Stomach (tissue), 19 donors: ENCODE measurements at places on chromosomes 7 and 10.

DNA sequence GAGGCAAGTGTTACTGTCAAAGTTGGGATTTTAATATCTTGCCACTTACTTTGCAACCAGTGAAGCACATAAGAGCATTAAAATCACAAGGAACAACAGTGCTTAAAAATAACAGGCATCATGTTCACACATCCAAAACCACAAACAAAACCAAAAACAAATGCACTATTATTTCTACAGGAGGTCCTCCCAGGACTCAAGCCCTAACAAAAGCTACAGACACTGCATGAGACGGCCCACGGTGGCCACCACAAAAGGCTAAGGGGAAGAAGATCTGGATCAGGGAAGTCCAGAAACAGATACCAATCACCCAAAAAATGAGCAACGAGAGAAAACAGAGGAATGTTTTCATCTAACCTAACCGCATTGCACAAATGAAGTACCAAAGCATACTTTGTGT is 158.4 kb downstream of the ZMYND11 start:
- H3K4me3 ChIP-seq: no peak overlapping the region
- no peak overlapping the region for H3K27ac ChIP-seq
- peaks cover 9% of the 10 kb centered on the region for H3K4me1 ChIP-seq
- H3K36me3 ChIP-seq: peaks cover 37% of the 10 kb centered on the region

- no peaks in the 10 kb centered on the region for H3K36me3 ChIP-seq
- no peak overlapping the region for H3K27ac ChIP-seq
These were observed 749.4 kb downstream of the AUTS2 start for GRCh38 chr7:70347463-70348254.

- DNase-seq: no peak
- no peaks in the 10 kb centered on the region for H3K36me3 ChIP-seq
- H3K27ac ChIP-seq: no peak overlapping the region
- H3K4me3 ChIP-seq: no peak overlapping the region
- H3K4me1 ChIP-seq: no peaks in the 10 kb centered on the region
These were observed 266.9 kb downstream of the NEBL start for GRCh38 chr10:20630092-20630643.

GRCh38 chr7:537911-538634 is 18.4 kb upstream of the PDGFA start:
- no peak overlapping the region for H3K4me3 ChIP-seq
- no peaks in the 10 kb centered on the region for H3K36me3 ChIP-seq
- H3K4me1 ChIP-seq: peaks cover 36% of the 10 kb centered on the region
- DNase-seq: peak; percentile 73
- no peak overlapping the region for H3K27ac ChIP-seq
- peaks cover 22% of the 10 kb centered on the region for H3K27me3 ChIP-seq

DNA sequence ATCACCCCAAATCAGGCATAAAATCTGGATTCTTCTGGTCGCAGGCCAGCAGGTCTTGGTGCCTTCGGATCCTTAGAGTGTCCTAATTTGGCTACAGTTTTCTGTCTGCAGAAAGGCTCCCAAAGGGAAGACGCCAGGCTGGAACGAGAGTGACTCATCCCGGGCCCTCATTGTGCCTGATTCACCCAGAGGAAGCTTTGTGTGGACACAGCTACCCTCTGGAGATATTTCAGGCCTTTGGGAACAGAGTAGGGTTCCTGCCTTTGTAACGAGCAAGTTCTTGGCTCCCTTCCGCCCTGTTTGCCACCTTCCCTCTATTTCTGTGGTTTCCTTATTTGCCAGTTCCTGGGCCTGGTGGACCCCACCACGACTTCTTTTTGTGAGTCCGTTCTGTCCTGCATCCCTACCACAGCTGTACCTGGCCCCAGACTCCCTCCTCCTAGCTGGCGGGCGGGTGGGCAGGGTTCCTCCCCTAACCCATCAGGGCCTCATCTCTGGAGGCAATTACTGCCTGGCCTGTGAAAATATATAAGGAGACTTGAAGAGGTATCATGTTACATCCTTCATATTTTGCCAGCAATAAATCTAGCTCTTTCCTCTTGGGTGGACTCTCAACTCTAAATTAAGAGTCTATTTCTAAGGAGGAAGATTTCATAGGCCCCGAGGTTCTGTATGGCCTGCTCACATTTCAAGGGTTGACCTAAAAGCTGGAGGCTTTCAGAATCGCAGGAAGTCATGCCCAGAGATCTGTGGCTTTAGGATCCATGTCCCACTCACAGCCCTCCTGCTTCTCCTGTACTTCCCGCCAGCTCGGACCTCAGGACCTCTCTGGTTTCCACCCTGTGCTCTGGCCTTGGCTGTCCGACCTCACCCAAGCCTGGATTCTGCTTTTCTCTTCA is 219.2 kb upstream of the ZNF32 start:
- H3K36me3 ChIP-seq: no peaks in the 10 kb centered on the region
- H3K4me3 ChIP-seq: no peak overlapping the region
- H3K27ac ChIP-seq: no peak overlapping the region
- no peaks in the 10 kb centered on the region for H3K27me3 ChIP-seq
- peaks cover 28% of the 10 kb centered on the region for H3K4me1 ChIP-seq

- H3K4me3 ChIP-seq: no peak overlapping the region
- H3K4me1 ChIP-seq: peaks cover under 1% of the 10 kb centered on the region
- DNase-seq: no peak
- no peaks in the 10 kb centered on the region for H3K27me3 ChIP-seq
- H3K36me3 ChIP-seq: no peaks in the 10 kb centered on the region
These were observed 59.6 kb upstream of the BICC1 start for GRCh38 chr10:58453105-58453504.

- H3K27me3 ChIP-seq: no peaks in the 10 kb centered on the region
- no peak overlapping the region for H3K27ac ChIP-seq
- DNase-seq: no peak
These were observed 19.7 kb downstream of the TSPAN12 start for GRCh38 chr7:120838281-120838682.

- no peaks in the 10 kb centered on the region for H3K36me3 ChIP-seq
- DNase-seq: no peak
- H3K4me1 ChIP-seq: no peaks in the 10 kb centered on the region
- H3K27ac ChIP-seq: no peak overlapping the region
These were observed 244.9 kb downstream of the SKAP2 start for GRCh38 chr7:26619348-26619984.

GRCh38 chr7:26182283-26182682 is 18.3 kb downstream of the HNRNPA2B1 start:
- peak overlapping the region; percentile 30 for H3K27ac ChIP-seq
- peaks cover 1% of the 10 kb centered on the region for H3K36me3 ChIP-seq
- no peak overlapping the region for H3K4me3 ChIP-seq
- H3K4me1 ChIP-seq: peaks cover 6% of the 10 kb centered on the region
- DNase-seq: no peak

GRCh38 chr7:108330227-108330626 is 126.0 kb downstream of the NRCAM start:
- no peaks in the 10 kb centered on the region for H3K27me3 ChIP-seq
- DNase-seq: no peak
- no peaks in the 10 kb centered on the region for H3K36me3 ChIP-seq

- DNase-seq: no peak
- no peak overlapping the region for H3K27ac ChIP-seq
- no peak overlapping the region for H3K4me3 ChIP-seq
These were observed 49.2 kb downstream of the RASGEF1A start for GRCh38 chr10:43217563-43218205.

DNA sequence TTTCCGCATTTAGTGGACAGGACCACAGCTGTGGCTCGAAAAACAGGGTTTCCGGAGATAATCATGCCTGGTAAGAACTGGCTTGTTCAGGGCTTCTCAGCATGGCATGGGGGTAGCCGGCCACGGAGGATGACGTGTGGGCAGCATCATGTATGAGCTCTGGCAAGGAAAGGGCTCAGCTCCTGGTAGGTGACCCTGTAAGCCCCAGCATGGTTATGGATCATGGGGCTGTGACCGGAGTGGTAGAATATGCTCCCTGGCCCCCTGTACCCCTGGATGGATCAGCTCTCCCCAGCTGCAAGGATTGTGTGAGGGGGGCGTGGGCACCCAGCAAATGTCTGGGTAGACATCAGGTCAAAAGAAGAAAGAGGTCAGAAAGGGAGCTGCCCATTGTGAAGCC is 113.5 kb downstream of the DOCK1 start:
- H3K36me3 ChIP-seq: peaks cover 55% of the 10 kb centered on the region
- H3K27ac ChIP-seq: no peak overlapping the region
- no peak overlapping the region for H3K4me3 ChIP-seq
- H3K4me1 ChIP-seq: peaks cover under 1% of the 10 kb centered on the region
- H3K27me3 ChIP-seq: no peaks in the 10 kb centered on the region

GRCh38 chr10:59958882-59959281 is 52.5 kb upstream of the CCDC6 start:
- H3K4me1 ChIP-seq: no peaks in the 10 kb centered on the region
- no peaks in the 10 kb centered on the region for H3K36me3 ChIP-seq
- H3K27me3 ChIP-seq: no peaks in the 10 kb centered on the region
- H3K27ac ChIP-seq: no peak overlapping the region
- H3K4me3 ChIP-seq: no peak overlapping the region

- H3K36me3 ChIP-seq: no peaks in the 10 kb centered on the region
- H3K27me3 ChIP-seq: no peaks in the 10 kb centered on the region
- no peak for DNase-seq
- H3K27ac ChIP-seq: no peak overlapping the region
- no peak overlapping the region for H3K4me3 ChIP-seq
These were observed 196.0 kb downstream of the REEP3 start for GRCh38 chr10:63717027-63717715.

DNA sequence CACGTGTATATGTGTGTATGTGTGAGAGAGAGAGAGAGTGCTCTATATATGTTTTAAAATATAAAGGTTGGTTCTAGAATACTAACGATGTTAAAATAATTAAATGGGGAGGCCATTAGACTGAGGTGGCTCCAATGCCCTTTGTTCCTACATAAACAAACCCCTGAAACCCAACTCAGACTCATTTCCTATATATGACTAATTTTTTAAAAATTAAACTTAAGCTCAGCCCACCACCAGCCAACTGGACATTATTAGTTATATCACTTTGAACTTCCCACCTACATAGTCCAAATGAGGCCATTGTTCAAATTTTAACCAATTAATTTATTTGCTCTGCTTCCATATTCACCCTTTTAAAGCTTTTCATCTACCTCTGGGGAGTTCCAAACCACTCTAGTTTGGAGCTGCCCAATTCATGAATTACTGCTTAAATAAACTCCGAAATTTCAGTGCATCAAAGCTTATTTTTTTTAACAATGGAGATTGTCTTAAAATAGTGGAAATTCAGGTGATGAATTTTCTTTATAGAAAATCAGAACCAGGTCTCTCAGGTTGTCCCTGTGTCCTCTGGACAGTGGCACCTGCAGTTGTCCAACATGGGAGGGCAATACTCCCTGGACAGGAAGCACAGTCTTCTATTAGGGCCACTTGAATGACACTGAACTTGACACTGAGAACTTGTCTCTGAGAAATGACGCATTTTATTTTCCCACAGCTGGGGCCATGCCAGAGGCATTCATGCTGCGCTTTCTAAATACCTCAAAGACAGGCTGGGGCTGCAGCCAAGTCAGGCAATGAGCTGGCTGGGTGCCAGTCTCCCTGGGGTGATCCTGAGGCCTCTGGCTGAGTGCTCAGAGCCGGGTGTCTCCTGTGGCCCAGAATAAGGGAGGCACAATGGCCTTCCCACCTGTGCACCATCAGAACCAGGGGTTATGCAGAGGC is 109.5 kb upstream of the TMEM72 start:
- H3K4me1 ChIP-seq: no peaks in the 10 kb centered on the region
- H3K27ac ChIP-seq: no peak overlapping the region
- no peak overlapping the region for H3K4me3 ChIP-seq

GRCh38 chr7:3063016-3063753 is 19.5 kb upstream of the CARD11 start:
- no peaks in the 10 kb centered on the region for H3K36me3 ChIP-seq
- peak; percentile 46 for DNase-seq
- H3K27me3 ChIP-seq: no peaks in the 10 kb centered on the region
- H3K4me1 ChIP-seq: no peaks in the 10 kb centered on the region

- H3K4me3 ChIP-seq: no peak overlapping the region
- no peaks in the 10 kb centered on the region for H3K4me1 ChIP-seq
- no peak for DNase-seq
- no peaks in the 10 kb centered on the region for H3K27me3 ChIP-seq
These were observed 23.3 kb downstream of the CPXM2 start for GRCh38 chr10:123868038-123869019.

GRCh38 chr10:75688506-75689300 is 257.3 kb downstream of the LRMDA start:
- DNase-seq: no peak
- peaks cover 32% of the 10 kb centered on the region for H3K4me1 ChIP-seq
- H3K4me3 ChIP-seq: no peak overlapping the region
- no peak overlapping the region for H3K27ac ChIP-seq
- no peaks in the 10 kb centered on the region for H3K27me3 ChIP-seq

DNA sequence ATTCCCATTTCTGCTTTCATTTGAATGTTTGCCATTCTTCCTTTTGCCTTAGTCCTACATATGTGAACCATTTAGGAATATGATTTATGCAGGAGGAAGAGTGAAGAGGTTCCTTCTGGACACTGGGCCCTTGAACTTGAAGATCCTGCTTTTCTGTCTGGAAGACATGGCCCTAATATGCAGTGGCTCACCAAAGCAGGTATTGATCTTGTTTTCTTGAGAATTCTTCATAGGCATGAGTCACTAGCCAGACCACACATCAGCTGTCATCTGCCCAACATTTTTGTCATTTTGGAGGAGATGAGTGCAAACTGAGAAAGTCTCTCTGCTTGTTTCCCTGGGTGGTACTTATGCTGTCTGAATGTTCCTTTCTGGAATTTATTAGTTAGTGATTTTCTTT is 382.6 kb downstream of the LRMDA start:
- H3K4me3 ChIP-seq: no peak overlapping the region
- H3K4me1 ChIP-seq: no peaks in the 10 kb centered on the region
- H3K27ac ChIP-seq: no peak overlapping the region
- H3K27me3 ChIP-seq: no peaks in the 10 kb centered on the region

DNA sequence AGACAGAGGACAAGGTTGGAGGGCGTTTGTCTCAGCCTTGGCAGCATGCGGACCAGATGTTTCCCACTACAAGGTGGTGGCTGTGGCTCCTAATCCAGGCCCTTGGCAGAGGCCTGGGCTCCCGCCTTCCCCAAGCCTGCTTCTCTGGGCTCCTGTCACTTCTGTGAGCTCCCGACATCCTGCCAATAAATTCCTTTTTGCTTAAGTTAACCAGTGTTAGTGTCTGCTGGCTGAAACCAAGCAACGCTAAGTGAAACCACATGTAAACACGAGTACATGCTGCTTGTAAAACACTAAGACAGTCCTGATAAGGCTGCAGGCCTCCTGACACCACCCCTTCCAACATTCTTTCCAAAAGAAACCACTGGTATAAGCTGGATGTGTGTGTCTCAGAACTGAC is 263.6 kb upstream of the ZMIZ1 start:
- no peaks in the 10 kb centered on the region for H3K36me3 ChIP-seq
- peaks cover 56% of the 10 kb centered on the region for H3K4me1 ChIP-seq
- DNase-seq: peak; percentile 40
- H3K27me3 ChIP-seq: no peaks in the 10 kb centered on the region
- H3K27ac ChIP-seq: peak overlapping the region; percentile 59

GRCh38 chr7:98296833-98297232 is 15.3 kb downstream of the BRI3 start:
- no peak overlapping the region for H3K4me3 ChIP-seq
- peaks cover 61% of the 10 kb centered on the region for H3K36me3 ChIP-seq
- H3K4me1 ChIP-seq: peaks cover 13% of the 10 kb centered on the region
- no peak for DNase-seq

DNA sequence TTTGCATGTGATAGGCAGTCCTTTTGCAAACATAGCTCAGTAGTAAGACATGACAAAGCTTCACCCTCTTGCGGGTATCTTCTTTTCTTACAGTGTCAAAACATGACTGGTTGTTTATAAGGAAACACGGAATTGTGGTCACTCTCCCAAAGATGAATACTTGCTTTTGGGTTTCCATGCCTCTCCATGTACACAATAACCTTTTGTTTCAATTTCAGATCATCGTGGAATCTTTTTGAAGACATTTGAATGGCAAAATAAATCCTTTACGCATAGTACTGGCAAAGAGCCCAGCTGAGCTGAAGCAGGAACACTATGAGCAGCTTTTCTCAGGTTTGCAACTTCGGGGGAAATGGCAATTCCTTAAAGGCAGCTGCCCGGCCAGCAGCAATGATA is 156.8 kb upstream of the FRMD4A start:
- H3K27ac ChIP-seq: no peak overlapping the region
